ENCODE measurements at places on chromosomes 3 and 15.

GRCh38 chr15:87579537-87579936 is 677.0 kb downstream of the NTRK3 start:
- no peak for DNase-seq

- DNase-seq, result no peak
Observed at GRCh38 chr3:50242381-50242770, 6.4 kb downstream of the GNAI2 start.

DNA sequence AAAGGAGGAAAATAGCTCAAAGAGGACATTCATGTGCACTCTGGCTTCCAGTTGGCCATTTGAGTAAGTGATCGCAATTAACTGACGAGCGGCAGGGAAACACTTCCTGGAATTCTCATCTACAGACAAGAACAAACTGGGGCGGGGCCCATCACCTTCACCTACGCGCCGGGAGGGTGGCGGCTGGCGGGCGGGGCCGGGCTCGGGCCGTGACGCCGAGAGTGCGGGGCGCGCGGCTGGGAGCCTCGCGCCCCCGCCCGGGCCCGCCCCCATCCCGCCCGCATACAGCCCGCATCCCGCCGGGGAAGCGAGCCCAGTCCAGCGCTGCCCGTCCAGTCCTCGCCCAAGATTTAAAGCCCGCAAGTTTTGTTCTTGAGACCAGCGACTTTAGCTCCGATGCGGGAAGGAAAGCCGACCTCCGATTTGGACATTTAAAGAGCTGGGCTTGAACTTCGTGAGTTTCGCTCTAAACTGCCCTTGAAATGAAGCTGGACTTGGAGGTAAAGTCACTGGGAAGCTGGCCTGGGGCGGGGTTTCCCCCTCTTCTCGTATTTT is at the start of gene B3GNT5:
B3GNT5 (plus strand) TSS at position 281 of the 555 bp plus-strand sequence. CDS start 16,546 bp downstream, outside the sequence.
- DNase-seq, result peak; percentile 32

- no peak for DNase-seq
Observed at GRCh38 chr15:68526269-68526668, 52.5 kb upstream of the CORO2B start.

DNA sequence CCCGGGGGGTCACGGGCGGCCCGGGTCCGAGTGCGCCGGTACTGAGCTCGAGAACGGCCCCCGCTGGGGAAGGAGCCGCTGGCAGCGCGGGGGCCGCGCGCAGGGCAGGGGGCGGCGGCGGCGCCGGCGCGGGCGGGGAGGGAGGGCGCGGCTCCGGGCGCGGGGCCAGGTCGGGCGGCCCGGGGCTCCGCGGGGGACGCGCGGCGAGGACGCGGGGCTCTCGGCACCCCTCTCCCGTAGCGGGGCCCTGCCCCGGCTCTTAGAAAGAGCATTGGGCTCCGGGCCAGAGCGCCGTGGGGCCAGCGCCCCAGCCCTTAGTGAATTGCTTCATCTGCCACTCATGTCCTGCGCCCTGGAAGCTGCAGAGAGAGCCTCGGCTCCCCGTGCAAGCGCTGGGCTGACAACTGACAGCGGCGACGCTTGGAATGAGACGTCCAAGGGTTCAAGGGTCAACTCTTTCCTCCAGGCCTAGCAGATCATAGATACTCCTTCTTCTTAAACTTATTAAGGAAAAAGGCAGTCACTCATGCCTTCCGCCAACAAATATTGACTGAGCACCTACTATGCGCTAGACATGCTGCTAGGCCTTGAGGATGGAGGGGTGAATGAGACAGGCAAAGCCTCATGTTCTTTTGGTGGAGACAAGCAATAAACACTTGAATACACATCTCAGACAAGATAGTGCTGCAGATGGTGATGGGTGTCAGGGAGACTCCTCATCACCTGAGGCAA is 140.8 kb downstream of the SMAD6 start:
- no peak for DNase-seq

Measured in HL-60 (cell line).